ENCODE measurements at places on chromosomes 2 and 18.

GRCh38 chr2:219248845-219249202, 3.5 kb downstream of the STK16 start:
- no peak for DNase-seq

DNA sequence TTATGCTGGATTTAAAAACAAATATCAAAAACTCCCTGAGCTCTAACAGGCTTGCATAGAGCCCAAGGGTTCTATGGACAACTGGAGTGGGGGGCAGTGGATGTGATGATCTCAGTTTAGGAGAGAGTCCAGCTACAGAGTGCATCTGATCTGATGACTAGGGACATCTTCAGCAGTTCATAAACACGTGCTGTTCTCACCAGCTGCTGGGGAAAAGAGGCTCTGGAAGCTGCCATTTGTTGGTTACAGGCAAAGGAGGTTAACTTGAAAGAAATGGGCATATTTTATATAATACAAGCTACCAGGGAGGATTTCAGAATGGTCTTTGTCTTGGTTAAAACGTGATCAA, 36.0 kb upstream of the ZNF396 start:
- no peak for DNase-seq

- DNase-seq: no peak
Observed at GRCh38 chr2:25561136-25561850, 112.1 kb downstream of the DTNB start.

GRCh38 chr2:136360790-136361189, 242.8 kb upstream of the CXCR4 start:
- DNase-seq: no peak

GRCh38 chr2:118971245-118972122, 29.5 kb downstream of the MARCO start:
- no peak for DNase-seq

GRCh38 chr18:5173646-5174045, 23.4 kb downstream of the AKAIN1 start:
- DNase-seq: no peak

GRCh38 chr2:148554459-148555247, 89.9 kb upstream of the EPC2 start:
- DNase-seq: no peak

- no peak for DNase-seq
Observed at GRCh38 chr18:10381951-10382350, 72.5 kb upstream of the APCDD1 start.

DNA sequence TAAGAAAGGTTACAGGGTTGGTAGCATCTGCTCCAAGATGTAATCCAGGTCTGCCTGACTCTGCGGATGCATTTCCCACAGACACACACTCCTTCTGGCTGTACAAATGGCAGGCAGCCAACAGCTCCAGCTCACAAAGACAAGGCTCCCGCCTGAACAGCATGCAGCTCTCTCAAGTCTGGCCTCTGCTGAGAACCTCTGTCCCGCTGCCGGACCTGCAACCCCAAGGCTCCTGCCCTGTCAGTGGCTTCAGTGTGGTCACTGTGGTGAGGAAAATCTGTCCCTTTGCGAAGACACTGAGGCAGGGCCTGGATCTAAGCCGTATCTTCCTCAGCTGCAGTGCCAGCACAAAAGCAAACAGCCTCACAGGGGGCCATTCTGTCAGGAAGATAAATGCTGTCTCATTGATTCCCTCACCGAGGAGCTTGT, 469.3 kb upstream of the MEX3C start:
- no peak for DNase-seq

GRCh38 chr18:28576941-28577340, 400.0 kb upstream of the CDH2 start:
- no peak for DNase-seq

GRCh38 chr2:74003494-74004211, 18.9 kb downstream of the TET3 start:
- peak; percentile 83 for DNase-seq

DNA sequence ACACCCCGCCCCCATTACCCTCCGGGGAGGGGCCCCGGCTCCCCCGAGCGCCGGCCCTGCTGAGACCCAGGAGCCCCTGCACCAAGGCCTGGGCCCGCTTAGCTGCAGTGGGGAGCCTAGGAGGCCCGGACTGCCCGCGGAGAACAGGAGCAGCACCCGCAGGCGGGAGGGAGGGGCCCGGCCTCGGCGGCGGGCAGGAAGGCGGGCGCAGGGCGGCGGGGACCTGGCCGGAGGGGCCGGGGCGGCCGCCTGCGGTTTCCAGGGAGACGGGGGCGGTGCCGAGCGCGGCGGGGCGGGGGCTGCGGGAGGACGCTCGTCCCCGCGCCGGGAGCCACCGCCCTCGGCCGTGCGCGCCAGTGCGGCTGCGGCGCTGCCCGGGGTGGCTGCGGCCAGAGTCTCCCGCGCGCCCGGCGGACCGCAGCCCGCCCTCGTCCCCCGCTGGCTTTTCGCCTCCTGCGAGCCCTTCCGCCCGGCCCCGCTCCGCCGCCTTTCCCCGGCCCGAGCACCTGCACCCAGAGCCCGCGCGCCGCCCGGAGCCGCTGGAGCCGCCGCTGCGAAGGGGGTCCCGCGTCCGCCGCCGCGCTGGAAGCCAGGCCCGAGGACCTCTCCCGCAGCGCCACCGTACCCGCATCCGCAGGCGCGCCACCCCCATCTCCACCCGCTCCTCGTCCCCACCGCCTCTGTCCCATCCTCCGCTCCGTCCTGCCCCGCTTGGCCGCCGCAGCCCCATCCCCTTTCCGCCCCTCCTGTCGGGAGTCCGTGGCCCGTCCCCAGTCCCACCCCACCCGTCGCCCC, 17.2 kb downstream of the GPC1 start:
- peak; percentile 50 for DNase-seq

DNA sequence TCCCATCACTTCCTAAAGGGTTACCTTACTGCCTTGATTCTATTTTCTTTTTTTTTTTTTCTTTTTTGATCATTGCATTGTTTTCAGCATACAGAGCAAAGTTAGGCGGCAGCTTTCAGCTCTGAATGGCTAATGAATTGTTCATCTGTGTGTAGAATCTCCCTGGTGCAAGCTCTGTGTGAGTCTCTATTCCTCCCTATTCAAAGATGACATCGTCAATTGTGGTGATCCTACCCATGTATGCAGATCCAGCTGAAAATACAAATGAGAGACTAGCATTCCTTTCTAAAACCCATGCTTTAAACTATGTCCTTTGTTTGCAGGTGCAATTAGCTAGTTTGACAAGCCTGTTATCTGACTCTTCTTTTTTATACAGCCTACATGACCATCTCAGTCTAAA, 539.0 kb downstream of the ARHGAP15 start:
- no peak for DNase-seq

DNA sequence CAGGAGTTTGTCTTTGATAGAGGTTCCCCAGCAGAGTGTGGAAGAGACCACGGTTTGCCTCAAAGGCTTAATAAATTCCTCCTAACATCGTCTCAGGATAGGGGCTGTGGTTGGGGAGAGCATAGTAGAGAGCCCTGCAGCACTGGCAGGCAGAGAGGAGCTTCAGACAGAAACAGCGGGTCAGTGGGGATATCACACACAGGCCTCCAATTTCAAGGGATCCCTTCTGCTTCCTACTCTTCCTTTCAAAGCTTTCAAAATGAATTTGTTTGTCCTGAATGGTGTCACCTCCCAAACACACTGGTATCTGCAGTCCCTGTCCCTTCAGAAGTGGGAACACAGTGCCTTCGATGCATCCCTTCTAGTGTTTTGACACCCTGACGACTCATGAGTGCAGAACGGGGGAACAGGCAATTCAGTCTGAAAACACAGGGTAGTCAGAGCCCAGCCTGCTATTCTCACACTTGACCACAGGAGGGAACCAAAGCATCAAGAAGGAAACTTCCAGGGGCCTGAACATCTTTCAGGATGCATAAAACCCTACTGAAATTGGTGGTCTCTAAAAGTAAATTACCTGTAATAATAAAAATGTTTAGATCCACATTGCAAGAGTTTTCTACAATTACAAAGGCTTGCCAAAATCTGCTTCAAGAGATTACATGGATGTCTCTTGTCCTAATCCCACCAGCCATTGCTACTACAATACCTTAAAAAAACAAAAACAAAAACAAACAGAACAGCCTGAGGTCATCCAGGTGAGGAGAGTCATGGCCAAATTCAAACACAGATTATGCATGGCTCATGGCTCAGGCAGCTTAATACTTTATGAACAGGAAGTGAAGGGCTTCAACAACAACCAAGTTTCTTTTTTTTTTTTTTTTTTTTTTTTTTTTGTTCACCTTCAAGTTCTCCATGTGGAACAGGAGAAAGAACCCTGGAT, 49.8 kb downstream of the SLC14A2 start:
- peak; percentile 93 for DNase-seq

DNA sequence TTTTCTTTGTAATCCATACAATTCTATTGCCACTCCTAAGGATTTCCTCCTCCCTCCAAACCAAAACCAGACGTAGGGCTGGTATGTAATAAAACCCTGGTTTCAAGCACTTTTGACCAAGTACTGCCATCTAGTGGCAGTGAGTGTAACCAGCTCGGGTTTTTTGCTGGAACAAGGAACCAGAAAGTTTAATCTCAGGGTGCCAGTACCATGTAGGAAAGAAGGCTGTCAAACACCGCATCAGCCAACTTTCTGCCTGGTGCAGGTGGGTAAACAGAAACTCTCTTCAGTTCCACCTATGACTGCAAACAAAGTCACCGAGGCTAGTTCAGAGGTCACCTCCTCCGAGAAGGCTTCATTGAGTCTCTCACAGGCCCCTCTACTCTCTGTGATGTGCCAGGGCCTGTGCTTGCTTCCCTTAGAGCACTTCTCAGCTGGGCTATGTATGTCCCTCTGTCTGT, 10.2 kb upstream of the THNSL2 start:
- DNase-seq: peak; percentile 78

DNA sequence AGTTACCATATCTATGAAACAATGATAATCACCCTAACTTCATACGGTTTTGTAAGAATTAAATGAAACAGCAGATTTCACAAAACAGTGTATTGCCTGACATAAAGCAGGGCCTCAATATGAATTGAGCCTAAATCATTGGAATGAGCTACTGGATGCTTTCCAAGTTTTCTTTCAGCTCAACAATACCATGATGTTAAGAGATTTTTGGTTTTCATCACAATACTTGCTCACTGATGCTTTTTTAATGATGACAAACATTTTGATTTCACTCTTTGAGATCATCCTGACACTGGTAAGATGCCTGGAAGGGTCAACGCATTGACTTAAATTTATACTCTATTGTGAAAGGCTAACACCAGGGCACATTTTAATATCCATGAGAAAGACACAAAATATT, 377.5 kb downstream of the ZNF521 start:
- DNase-seq: no peak

DNA sequence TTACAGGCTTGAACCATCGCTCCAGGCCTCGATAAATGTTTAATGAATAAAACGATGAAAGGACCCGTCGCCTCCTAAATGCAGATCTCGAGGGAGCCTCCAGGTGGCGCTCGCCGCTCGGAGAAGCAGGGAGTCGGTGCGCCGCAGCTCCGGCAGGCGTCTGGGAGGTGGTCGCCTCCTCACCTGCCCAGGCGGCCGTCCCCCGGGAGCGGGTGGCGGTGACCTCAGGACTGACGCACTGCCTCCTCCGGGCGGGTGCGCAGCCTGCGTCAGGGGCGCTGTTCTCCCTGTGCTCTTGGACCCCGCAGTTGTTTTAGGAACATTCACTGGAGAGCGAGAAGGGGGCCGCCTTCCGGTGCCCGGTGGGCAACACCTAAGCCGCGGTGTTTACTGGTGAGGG, 38.6 kb upstream of the POLE4 start:
- peak; percentile 51 for DNase-seq

- no peak for DNase-seq
Observed at GRCh38 chr2:20641123-20641985, 9.5 kb downstream of the HS1BP3 start.

- no peak for DNase-seq
Observed at GRCh38 chr2:129768485-129769184, 210.8 kb upstream of the RAB6C start.

DNA sequence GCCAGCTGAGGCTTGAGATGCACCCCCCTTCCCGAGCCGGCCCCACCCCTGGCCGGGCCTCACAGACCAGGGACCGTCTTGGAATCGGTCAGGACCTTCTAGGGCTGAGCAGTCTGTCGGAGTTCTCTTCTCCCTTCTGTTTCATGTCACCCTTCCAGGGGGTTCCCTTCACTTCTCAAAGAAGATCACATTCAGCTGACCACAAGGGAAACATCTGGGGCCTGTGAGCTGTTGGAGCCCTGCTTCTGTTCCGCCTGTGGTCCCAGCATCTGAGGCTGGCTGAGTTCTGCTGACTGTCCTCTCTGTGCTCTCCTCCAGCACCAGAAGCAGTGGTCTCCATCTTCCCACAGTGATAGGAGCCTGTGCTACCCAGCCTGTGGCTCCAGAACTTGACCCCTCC, 106.5 kb downstream of the SEPTIN10 start:
- DNase-seq: no peak

- DNase-seq: no peak
Observed at GRCh38 chr2:33581872-33582271, 17.2 kb downstream of the FAM98A start.

DNA sequence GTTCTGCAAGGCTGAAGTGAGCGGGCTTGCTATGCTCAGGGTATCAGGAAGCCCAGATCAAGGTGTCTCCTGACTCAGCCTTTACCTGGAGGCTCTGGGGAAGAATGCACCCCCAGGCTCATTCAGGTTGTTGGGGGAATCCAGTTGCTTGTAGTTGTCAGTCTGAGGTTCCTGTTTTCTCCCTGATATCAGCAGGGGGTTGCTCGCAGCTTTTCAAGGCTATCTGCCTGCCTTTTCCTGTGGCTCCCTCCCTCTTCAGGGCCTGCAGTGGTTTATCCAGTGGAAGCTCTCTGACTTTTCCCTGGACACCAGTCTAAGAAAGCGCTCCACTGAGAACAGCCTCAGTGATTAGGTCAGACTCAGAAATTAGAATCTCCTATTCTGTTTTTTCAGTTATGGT, 116.6 kb downstream of the PTPRM start:
- no peak for DNase-seq

- no peak for DNase-seq
Observed at GRCh38 chr2:147511491-147511948, 333.3 kb upstream of the ACVR2A start.

- DNase-seq: no peak
Observed at GRCh38 chr2:17313261-17313660, 205.0 kb downstream of the RAD51AP2 start.

GRCh38 chr2:9308186-9308955, 101.8 kb downstream of the ASAP2 start:
- no peak for DNase-seq

- DNase-seq: no peak
Observed at GRCh38 chr2:105514576-105514975, 115.7 kb upstream of the FHL2 start.
